ENCODE measurements at places on chromosomes 7 and 10. TPM values are rescaled to one million over a fixed set of nuclear protein-coding genes. Genes with fewer than 3 reads are reported as not detected.

The CYP3A5 gene
- 96.3 TPM for total RNA-seq

DNA sequence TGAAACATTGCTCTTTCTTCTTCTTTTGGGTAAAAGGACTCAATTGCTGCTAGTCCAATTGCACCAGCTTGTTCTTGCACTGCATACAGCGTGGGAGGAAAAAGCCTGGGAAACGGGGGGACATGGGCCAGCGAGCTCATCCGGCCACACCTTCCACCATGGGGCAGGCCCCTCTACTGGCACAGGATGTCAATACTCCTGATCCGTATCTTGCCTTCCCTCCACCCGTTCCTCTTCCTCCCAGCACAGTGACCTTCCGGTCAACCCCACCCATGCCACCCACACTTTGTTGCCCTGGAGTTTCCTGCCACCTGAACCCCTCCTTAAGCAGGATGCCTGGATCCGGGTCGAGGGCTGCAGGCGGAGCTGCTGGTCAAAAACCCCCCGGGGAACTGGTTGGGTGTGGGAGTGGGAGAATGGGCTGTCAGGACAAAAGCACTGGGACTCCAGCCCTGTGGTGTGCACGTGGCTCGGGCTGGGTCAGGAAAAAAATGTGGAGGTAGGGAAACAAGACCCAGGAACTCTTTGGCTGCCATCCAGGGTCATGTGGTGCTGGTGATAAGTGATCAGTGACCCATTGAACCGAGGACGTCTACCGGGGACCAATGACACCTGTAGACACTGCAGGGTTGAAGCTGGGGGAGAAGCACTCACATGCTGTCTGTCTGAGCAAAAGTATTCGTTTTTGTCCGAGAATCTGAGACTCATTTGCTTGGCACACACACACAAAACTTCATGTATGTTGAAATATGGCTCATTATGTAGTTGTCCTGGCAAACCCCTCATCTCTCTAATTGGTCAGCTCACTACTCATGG is 8.1 kb downstream of the IL2RA start:
- peak; percentile 56 for DNase-seq

- peak; percentile 20 for DNase-seq
Observed at GRCh38 chr10:84179059-84179710, 5.6 kb downstream of the GPR15LG start.

GRCh38 chr7:128123291-128124037 is 92.2 kb upstream of the LRRC4 start:
- DNase-seq, result no peak

DNA sequence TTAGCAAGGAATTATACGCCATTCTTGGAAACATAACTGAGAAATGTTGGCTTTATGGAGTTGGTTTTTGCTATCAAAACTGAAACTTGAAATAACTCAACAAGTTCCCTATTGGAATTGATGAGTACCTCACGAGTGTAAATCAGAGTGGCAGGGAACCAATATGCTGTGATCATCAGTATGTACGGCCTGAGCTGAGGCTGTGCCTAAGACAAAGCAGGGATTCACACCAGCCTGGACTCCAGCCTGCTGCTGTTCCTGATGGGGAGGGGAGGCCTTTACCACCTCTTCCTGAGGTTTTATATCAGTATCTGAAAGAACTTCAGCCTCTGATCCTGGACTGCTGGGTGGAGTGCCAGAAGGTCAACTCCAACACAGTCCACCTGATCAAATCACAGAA is 52.7 kb downstream of the CRTAC1 start:
- DNase-seq, result no peak

The RBP3 gene
- 0.20 TPM for total RNA-seq

The ABCC2 gene
- 2.5 TPM for total RNA-seq

- no peak for DNase-seq
Observed at GRCh38 chr10:43959364-43960134, 310.9 kb upstream of the ZNF32 start.

GRCh38 chr10:118723466-118723865 is 31.3 kb downstream of the CACUL1 start:
- no peak for DNase-seq

GRCh38 chr10:96610817-96611216 is 24.0 kb upstream of the TM9SF3 start:
- peak; percentile 40 for DNase-seq

The ARF5 gene
- 349 TPM for total RNA-seq

DNA sequence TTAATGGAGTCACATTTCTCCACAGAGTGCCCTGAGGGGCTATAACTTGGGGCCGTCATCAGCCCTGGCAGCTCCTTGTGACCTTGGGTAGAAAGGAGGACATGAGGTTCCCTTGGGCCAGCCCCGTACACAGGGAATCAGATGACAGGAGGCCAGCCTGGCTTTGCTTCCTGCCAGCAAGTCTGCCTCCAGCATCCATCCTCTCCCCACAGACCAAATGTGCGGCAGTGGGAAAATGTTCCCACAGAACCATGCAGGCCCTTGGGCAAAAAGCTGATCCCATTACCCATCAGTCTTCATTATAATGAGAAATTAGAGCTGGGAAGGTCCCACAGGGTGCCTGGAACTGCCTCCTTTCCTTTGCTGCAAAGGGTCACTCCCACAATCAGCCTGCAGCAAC is 908.3 kb downstream of the GRID1 start:
- DNase-seq, result no peak

DNA sequence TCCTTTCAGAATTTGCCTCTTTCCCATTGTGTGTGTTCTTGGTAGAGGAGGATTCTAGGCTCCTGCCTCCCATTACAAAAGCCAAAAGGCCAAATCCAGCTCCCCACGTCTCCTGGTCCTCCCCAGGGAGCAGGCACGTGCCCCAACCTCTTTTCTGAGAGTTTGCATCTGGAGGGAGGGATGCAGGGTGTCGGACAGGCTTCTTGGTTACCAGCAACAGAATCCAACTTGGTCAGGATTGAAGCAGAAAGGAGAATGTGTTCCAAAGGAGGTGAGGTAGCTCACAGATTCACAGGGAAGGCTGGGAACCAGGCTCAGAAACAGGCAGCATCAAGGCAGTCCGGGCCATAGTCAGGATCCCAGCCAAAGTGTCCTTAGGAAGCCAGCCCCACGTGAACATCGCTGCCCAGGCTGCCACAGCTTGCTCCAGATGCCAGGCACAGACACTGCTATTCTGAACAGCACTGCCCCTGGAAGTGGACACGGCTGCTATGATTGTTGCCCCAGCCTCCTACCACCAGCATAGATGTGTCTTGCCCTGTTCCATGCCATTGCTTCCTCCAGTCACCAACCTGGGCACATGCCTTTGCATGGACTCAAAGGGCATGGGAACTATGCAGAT is 264.2 kb upstream of the ZMIZ1 start:
- DNase-seq, result no peak

DNA sequence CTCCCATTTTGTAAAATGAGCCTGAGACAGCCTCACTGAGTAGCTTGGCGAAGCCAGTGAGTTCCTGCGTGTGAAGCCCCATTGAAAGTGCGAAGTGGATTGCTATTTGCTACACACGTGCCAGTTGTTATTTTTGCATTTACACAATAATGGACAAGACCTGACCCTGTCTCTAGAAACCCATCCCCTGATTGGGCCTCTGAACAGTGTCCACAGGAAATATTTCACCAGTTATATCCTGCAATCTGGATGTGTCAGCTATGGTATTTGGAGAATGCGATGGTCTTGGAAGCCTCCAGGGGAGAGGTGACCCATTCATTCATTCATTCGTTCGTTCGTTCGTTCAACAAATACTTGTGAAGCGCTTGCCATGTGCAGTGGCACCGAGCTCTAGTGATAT is 37.1 kb downstream of the COL13A1 start:
- DNase-seq, result no peak

GRCh38 chr7:89377219-89377618 is 581.7 kb upstream of the TEX47 start:
- DNase-seq, result no peak
